ENCODE measurements at places on chromosomes 2 and 18. TPM values are rescaled to one million over a fixed set of nuclear protein-coding genes. Genes with fewer than 3 reads are reported as not detected.

Gene DTNA
- total RNA-seq = 189 TPM

DNA sequence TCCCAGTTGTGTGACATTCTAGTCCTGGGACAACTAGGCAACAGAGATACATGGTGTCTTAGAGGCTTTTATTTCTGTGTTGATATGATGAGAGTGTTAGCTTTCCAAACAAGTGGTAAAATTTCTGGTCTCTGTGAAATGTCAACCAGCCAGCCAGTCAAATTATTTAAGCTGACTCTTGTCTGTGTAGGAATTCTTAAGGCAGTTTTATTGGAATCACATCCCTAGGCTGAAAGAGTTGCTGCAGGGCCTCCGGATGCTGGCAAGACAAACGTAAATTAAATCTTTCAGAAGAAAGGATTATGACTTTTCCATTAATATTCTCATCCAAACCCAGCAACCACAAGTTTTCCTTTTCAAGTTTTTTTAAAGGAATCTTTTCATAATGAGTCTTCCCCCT lies 44.6 kb downstream of the SERPINB7 start:
- H3K27ac ChIP-seq = no peak overlapping the region
- DNase-seq = no peak
- no peaks in the 10 kb centered on the region for H3K36me3 ChIP-seq

GRCh38 chr2:109339519-109339966 lies 210.5 kb downstream of the SH3RF3 start:
- no peaks in the 10 kb centered on the region for H3K36me3 ChIP-seq
- H3K4me1 ChIP-seq = peaks cover 8% of the 10 kb centered on the region
- H3K27me3 ChIP-seq = no peaks in the 10 kb centered on the region
- H3K4me3 ChIP-seq = no peak overlapping the region
- no peak overlapping the region for H3K27ac ChIP-seq

Gene BIRC6
- total RNA-seq = 74.2 TPM

Gene CKAP2L
- total RNA-seq = 0.23 TPM
